Activated CD4-positive, alpha-beta T cell treated with anti-CD3 and anti-CD28 coated beads for 48 hours (primary cell): ENCODE measurements at places on chromosomes 2 and 18.

DNA sequence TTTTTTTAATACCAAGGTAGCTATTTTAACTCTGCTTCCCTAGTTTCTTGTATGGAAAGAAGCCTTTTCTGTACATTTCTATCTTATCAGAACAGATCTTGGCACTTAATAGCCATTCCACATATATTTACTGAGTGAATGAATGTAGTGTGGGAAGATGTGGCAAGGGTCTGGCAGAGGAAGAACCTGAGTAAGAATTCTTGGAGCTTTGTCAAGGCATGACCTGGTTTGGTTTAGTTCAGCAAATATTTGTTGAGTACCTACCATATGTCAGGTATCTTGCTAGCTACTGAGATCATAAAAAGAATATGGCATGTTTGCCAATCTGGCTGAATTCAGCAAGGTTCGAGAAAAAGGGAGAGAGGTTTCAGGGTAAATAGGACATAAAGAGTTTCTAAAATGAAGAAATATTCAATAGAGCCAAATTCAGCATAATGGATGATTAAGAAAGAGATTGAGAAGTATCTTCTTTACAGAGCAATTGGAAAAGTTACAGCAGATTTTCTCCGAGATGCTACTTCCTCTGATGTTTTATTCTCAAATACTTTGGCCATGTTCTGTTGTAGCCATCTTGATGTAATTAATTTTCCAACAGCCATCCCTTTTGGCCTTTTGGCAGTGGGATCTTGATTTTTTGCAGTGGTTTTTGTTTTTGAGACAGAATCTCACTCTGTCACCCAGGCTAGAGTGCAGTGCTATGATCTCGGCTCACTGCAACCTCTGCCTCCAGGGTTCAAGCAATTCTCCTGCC lies 21.7 kb upstream of the MEP1B start:
- no peak for DNase-seq

DNA sequence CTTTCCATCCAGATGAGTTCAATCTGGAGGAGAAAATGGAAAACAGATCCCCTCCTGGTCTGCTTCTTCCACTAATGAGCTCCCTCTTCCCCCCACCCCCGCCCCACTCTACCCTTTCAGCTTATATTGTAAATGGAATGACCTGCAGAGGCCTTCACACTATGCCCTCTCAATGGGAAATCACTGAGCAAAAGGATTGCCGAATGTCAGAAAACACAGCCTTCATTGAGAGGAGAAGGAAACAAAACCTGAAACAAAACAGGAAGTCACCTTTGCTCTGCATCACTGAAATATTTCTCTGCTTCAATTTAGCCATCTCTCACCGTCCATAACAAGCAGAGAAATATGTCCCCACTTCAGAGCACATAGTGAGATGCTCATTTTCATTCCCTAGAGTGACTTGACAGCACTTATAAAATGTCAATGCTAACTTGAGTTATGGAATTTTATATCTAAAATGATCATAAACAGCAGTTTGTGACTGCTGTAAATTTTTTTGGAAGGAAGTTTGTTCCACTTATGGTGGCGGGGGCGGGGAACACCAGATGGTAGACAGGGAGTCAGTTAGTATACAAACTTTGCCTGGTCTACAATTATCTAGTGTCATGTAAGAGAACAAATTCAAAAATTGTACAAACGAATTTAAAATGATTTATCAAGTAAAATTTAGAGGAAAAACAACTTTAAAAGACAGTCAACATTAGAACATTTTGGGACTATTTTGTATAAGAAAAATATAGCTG lies 1.8 kb upstream of the FRZB start:
- no peak for DNase-seq

DNA sequence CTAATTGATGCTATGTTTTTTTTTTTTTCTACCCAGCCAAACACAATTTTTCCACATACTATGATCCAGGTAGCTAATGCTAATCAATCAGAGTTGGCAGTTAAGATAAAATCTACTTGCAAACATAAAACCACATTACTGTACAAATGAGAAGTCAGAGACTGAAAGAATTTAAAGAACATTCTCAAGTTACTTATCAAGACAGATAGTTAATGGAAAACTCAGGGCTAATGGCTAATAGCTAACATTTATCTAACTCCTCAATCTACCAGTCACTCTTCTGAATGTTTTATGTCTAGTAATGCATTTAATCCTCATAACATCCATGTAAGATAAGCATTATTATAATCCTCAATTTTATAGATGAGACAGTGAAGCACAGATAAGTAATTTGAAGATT lies 537.6 kb upstream of the SETBP1 start:
- no peak for DNase-seq

- DNase-seq = no peak
These were observed 110.5 kb downstream of the MBP start for GRCh38 chr18:77022116-77022515.

DNA sequence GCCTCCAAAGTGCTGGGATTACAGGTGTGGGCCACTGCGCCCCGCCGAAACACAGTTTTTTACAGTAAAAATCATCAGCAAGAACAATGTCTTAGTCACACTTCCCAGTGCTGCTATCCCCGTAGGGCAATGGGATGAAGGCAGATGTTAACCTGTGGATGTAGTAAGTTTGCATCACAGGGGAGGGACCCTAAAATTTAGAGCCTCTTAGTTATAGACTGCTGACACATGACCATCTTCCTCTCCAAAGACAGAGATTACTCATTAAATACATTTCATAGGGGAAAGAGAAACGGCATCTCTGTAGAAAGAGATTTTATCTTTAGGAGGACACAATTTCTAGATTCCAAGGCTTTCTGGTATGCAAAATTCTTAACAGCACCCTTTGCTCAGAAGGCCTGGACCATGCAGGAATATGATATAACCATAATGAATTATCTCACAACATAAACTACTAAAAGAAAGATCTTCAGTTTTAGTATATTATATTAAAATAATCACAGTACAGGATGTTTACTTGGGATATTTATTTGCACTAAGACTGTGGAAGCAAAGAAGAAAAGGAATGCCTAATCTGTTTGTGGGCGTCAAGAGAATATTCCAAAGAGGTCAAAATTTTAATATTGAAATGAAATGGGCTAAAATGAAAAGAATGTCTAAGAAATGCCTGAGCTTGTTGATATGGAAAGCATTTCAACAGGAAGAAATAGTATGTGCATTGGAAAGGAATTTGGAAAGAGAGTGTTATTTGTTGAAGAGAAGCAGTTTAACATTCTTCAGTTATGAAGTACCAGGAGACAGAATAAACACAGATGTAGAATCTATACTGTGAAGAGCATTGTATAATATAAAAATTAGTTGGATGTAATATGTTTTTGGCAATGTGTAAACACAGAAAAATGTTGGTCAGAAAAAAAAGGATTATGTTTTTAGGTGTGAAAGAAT lies 1228.3 kb upstream of the CHAC2 start:
- no peak for DNase-seq

GRCh38 chr18:54209471-54210180 lies 14.8 kb downstream of the MBD2 start:
- no peak for DNase-seq

DNA sequence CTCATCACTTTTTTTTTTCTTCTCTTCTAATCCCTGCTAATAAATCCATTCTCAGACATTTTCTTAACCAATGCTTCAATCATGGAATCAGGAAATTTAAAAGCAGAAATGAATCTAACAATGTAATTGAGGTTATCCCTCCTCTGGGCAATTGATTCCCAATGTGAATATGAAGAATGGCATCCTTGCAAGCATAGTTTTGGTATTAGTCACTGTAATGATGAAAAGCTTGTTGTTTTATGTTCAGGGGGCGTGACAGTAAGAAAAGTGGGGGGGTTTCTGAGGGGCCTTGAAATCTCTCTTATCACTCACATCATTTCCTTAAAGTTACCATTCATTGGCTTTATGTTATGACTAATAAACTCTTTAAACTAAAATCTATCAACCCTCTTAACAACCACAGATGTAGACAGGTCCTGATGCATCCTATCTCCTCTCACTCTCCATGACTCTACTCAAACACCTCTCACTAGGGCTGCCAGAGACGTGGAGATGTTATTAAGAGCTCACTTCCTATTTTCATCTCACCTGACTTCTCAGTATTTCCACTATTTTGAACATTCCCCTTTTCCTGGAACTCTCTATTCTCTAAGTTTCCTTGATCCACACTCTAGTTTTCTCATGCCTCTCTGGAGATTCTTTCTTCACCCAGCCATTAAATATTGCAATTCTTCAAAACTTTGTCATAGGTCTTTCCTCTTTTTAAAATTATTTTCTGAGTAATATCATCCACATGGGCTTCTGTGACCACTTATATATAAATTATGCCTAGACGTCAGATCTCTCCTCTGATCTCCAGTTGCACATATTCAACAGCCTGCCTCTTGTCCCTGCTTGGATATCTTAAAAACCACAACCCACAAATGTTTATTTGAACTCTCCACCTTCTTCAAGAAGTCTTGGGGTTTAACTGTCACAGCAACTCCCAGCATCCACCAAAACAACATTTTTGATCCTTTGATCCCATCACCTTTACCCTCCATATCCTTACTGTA lies 332.9 kb downstream of the CDH2 start:
- DNase-seq = no peak

GRCh38 chr2:10305715-10306114 lies 3.0 kb downstream of the HPCAL1 start:
- peak; percentile 74 for DNase-seq

GRCh38 chr2:33384599-33384961 lies 91.9 kb upstream of the RASGRP3 start:
- DNase-seq = no peak

GRCh38 chr2:41859615-41860514 lies 188.0 kb upstream of the PKDCC start:
- DNase-seq = no peak

DNA sequence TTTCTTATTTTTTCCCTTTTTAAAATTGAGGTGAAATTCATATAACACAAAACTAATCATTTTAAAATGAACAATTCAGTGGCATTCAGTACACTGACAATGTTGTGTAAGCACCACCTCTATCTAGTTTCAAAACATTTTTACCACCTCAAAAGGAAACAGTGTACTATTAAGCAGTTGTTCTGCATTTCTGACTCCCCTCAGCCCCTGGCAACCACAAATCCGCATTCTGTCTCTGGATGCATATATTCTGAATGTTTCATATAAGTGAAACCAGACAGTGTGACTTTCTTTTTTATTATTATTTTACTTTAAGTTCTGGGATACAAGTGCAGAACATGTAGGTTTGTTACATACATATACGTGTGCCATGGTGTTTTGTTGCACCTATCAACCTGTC lies 19.2 kb upstream of the TANK start:
- DNase-seq = peak; percentile 45

GRCh38 chr18:59706499-59706898 lies 9.3 kb upstream of the CCBE1 start:
- no peak for DNase-seq

- no peak for DNase-seq
These were observed 80.5 kb upstream of the HPCAL1 start for GRCh38 chr2:10221976-10222870.
